ENCODE measurements at places on chromosomes 12 and 14.

DNA sequence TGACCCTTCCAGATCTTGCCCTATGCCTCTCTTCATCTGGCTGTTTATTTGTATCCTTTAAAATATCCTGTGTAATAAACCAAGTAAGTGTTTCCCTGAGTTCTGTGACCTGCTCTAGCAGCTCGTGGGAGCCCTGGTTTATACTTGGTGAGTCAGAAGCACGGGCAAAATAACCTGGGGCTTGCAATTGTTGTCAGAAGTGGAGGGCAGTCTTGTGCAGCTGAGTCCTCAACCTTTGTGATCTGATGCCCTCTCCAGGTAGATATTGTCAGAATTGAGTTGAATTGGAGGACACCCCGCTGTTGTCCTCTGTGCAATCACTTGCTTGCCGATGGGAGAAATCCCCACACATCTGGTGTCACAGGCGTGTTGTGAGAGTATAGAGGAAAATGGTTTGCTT lies 62.5 kb upstream of the PRICKLE1 start:
- no peak for DNase-seq

DNA sequence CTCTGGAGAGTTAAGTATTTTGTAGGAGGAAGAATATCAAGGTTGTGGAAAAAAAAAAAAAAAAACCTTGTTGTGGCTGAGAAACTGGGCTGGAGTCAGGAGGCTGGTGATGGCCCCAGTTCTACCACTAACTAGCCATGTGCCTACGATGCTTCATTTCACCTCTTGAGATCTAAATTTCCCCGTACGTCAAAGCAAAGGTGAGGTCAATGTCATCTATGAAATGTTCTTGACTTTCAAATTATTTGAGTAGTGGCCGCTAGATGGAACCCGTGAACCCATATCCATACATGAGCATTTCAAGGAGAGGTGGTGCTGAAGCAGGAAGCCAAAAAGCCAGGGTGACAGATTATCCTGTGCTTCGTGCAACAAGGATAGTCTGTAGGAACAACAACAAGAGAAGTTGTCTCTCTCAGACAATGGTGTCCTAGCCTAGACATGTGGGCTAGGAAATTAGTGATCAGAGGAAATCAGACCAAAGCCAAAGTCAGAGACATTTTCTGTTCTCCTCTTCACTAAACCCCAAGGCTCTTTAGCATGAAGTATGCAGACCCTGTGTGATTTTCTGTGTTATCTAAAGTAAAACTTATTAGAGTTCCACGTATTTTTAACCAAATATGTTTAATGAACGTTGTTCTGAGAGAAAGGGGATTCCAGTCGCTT lies 95.5 kb upstream of the ETV6 start:
- DNase-seq, result no peak

DNA sequence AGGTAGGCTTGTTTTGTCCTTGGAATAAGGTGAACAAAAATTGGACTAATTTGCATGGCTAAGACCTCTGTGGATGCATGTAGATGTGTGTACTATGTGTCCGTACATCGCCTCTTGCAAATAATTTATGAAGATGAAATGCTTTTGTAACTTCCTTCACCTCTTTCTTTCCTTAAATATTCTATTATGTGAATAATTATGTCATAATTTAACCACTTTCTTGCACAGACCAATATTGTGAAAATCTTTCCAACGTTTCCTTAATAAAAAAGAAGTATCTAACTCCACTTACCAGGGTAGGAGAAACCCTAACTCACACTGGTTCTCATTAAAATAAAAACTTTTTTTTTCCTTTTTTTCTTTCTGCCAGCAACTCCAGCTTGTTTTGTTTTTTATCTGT lies 4.0 kb downstream of the NANOG start:
- DNase-seq, result no peak

DNA sequence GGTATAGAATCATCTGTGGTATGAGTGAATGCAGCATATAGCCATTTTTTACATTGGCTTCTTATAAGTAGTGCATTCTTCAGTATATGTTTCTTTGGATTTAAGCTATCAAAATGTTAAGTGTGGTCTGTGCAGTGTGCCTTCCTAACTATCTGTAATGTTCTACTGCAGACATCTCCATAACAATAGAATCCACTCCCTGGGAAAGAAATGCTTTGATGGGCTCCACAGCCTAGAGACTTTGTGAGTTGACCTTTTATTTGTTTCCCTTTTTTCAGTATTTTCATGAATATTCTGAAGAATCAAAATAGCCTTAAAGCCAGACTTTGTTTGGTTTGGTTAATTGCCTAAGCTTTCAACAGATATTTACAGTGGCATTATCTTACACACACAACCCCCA lies 107.2 kb downstream of the ZFC3H1 start:
- no peak for DNase-seq

- no peak for DNase-seq
Measured at GRCh38 chr12:51714666-51715065, 123.6 kb downstream of the SCN8A start.

DNA sequence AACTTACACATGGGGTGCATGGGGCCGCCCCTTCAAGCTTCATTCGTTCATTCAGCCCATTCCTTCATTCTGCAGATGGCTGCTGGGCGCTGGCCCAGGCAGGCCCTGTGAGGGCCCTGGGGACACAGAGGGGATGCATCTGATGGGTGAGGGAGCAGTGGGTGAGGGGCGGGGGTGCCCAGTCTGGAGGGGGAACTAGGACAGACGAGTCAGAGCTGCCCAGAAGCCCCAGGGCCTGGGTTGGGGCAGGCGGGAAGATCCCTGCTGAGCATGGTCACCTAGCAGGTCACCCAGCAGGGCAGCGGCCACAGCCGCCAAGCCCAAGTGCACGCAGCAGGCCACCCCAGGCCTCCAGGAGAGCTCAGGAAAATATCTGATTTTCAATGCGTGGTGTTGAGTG lies 14.1 kb downstream of the TRMT61A start:
- DNase-seq, result no peak

- DNase-seq, result no peak
Measured at GRCh38 chr12:109222496-109222895, 86.6 kb downstream of the FOXN4 start.

DNA sequence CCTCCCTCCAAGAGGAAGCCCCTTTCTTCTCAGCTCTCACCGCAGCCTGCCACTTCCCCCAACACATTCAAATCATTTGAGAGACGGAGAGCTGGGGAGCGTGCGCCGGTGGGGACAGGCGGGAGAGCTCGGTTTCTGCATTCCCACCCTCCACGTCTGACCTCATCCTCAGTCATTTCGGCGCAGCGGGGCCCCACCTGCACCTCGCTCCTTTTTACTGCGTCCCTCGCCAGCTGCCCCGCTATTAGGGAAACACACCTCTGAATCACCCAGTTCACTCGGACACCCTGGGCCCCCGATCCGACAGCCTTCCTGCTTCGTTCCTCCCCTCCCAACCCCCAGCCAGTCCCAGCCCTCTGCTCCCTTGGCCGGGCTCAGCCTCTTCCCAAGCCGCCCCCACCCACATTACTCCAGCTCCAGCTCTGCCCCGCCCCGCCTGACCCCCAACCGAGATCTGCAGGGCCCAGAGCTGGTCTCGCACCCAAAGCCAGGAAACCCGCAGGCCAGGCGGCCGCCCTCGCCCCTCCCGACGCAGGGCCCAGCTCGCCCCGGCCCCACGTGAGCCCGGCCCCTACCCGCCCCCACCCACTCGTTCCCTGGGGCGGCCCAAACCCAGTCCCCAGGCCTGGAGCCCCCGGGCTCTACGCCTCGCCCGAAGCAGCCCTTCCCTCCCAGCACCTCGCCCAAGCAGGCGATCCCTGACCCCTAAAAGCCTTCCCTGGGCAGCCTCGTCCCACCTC lies 783 bp downstream of the CORO1C start:
- DNase-seq, result no peak

DNA sequence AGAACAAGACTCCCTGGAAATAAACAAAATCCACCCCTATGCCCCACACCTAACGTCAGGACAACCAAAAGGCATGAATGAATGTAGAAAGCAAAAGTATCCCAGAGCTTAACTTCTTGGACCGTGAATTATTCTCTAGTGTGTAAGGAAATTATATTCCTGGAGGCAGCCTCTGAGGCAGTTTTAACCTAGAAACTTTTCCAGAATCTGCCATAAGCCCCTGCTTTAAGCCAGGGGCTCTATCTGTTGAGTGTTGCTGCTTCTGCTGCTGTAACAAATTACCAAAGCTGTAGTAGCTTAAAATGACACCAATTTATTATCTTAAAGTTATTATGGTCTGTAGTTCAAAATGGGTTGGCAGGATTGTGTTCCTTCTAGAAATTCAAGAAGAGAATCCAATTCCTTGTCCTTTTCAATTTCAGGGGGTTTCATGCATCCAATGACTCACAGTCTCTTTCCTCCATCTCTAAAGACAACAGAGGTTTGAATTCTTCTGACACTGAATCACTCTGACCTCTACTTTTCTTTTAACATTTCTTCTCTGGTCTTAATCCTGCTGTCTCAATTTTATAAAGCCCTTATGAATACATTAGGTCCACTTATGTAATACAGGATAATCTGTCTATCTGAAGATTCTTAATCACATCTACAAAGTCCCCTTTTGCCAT lies 242.7 kb downstream of the ATXN7L3B start:
- DNase-seq, result no peak

Data from stimulated activated CD4-positive, alpha-beta T cell treated with anti-CD3 and anti-CD28 coated beads, Interleukin-15, amount 100 ng/mL, for 1 hour (primary cell).